ENCODE measurements at places on chromosomes 11 and 22.

- no peak for DNase-seq
Measured at GRCh38 chr11:4979036-4979435, 15.6 kb upstream of the OR51L1 start.

DNA sequence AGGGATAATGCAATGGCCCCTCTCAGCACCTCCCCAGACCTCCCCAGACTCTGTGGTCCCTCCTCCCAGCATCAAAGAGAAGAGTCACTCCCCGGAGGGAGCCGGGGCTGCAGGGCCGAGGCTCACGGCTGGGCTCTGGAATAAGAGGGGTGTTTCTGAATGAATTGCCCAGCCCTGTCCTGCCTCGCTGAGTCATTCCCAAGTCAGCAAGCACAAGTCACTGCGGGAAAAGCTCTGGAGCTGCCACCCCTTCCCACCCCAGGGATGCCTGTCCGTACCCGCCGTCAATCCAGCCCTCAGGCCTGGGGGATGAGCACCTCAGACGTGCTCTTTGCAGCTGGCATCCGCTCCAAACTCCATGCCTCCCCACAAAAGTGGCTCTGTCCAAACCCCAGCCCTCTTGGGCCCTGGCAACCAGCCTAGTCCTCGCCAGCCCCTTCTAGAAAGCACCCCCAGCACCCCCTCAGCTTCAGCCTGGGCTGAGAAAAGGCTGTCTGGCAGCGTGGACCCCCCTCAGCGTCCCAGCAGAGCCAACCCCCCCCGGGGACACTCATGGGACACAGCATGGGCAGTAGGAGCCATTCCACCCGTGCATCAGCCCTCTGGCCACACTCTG is 22.7 kb downstream of the CELSR1 start:
- DNase-seq: no peak

- DNase-seq: no peak
Measured at GRCh38 chr11:115247361-115247760, 256.9 kb downstream of the CADM1 start.

- DNase-seq: no peak
Measured at GRCh38 chr22:27682437-27682836, 119.1 kb downstream of the MN1 start.

DNA sequence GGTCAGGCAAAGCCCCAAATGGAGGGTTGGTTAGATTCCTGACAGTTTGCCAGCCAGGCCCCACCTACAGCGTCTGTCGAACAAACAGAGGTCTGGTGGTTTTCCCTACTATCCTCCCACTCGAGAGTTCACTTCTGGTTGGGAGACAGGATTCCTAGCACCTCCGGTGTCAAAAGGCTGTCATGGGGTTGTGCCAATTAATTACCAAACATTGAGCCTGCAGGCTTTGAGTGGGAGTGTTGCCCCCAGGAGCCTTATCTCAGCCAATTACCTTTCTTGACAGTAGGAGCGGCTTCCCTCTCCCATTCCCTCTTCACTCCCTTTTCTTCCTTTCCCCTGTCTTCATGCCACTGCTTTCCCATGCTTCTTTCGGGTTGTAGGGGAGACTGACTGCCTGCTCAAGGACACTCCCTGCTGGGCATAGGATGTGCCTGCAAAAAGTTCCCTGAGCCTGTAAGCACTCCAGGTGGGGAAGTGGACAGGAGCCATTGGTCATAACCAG is 4.7 kb upstream of the TTC36 start:
- DNase-seq: no peak
